ENCODE measurements at places on chromosomes 5 and 9.

DNA sequence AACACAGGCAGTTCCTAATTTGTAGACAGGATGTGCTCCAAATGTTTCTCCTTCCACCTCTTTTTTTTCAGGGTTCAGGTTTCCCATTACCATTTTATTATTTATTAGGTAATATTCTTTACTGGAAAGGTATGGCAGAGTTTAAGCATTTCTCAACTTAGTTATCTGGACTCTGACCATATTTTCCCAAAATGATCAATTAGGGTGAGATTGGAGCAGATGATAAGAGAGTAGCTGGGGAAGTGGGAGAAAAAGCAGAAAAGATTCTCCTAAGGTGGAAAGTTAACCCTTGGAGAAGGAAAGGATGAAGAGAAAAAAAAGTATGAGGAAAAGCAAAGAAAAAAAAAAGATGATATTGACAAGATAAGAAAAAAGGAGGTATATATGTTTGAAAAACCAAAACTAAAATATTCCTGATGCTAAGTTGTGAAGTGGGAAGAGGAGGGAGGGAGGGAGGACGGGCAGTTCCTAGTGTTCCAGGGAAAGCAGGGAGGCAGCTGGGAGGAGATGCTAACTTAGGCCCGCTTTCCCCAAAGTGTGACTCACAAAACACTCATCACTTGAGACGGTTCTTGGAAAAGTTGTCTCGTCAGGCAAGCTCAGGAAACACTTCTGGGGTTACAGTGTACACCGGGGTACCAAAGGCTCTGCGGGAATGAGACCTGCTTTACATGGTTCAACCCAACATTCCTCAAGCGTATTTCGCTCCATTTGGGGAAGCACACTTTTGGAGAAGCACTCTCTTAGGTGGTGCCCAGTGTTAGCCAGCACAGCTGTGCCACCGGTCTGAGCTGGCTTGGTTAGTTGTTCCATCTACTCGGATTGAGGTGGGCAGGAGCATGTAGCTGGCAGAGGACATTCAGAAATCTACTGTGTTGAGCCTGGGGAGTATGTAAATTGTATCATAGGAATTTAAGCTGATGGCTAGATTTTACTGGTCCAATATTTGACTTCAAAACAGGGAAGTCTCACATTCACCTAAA, 35.1 kb downstream of the B4GALT1 start:
- DNase-seq = peak; percentile 63

DNA sequence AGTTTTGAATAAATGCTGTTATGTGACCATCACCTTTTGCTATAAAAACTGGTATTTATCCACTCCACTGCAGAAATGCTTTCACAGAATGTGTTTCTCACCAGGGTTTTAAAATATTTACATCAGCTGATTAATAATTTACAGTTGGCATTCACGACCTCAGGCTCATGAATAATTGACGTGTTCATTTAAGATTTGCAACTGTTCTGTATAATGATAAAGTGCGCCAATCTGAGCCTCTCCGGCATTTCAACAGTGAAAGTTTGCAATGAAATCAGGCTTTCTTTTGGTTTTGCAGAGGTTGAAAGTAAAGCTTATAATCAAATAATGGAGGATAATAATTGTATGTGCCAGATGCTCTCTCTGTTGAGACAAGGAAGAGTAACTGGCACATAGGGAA, 434.9 kb downstream of the ICE1 start:
- no peak for DNase-seq

DNA sequence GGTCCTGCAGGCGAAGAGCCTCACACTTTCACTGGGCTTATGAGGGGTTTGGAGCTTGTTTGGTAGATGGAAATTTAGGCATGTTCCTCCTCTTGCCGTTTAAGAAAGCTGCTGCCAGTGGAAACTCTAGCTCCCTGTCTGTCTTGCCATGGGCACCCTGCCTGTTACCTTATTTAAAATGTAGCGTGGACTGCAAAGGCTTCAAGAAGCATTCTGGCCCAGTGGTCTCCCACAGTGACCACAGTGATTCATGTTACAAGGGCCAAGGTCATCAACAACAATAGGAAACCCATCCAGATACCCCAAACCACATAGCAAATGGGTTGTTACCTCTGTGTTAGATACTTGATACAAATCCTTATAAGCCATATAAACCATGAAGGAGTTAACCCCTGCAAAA, 96.6 kb downstream of the DPYSL3 start:
- DNase-seq = no peak

DNA sequence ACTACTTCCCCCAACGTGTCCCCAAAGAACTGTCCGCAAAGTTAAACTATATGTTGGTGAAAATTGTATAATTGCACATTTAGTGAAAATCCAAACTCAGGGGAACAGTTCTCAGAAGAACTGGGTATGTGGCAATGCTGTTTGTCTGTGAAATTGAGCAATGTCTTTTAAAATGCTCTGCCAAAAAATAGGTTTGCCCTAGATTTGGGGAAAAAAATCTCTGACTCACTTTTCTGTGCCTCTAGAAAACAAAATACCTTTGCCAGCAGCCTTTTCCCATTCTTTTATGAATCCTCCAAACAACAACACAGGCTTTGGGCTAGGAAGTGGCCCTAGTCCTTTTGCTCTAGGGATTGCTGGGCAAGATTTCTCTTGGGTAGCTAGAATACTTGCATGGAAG, 37.4 kb upstream of the ZNF608 start:
- no peak for DNase-seq

DNA sequence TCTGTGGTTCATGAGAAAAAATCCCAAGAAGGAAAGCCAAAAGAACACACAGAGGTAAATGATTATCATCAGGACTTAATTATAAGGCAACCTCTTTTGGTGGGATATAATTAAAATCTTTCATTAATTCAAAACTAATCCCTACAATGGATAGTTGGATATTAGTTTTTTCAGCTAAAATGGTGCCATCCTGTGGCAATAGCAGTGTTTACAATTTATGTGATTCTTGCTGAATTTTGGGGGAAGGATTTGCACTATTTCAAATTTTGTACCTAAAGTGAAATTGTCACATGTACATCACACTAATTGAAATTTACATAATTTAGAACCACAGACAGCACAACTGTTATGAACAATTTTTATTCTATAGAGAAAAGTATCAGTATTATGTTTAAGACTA, 67.0 kb downstream of the CAST start:
- no peak for DNase-seq

DNA sequence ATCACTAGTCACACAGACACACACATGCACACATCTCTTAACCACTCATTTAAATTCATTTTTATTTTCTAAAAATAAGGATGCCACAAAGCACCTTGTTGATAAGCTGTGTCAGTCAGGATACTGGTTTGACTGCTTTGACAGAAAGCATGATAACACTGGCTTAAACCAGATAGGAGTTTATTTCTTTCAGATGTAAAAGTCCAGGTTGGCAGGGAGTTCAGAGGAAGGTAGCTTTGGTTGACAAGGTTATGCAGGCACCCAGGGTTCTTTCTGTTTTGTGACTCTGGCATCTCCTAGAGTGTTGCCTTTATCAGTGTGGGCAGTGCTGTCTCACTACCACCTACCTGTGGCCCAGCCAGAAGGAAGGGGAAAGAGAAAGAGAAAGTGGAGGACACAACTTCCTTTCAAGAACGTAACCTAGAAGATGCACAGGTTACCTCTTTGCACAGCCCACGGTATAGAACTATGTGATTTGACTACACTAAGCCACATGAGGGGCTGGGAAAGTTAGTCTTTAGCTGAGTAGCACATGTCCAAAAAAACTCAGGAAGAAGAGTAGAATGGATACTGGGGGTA, 334.7 kb downstream of the OSTF1 start:
- DNase-seq = no peak

Measured in HS-5 (cell line).